ENCODE measurements at places on chromosomes 5 and 9.

GRCh38 chr5:87121304-87122150 is 146.2 kb upstream of the RASA1 start:
- no peak for DNase-seq

DNA sequence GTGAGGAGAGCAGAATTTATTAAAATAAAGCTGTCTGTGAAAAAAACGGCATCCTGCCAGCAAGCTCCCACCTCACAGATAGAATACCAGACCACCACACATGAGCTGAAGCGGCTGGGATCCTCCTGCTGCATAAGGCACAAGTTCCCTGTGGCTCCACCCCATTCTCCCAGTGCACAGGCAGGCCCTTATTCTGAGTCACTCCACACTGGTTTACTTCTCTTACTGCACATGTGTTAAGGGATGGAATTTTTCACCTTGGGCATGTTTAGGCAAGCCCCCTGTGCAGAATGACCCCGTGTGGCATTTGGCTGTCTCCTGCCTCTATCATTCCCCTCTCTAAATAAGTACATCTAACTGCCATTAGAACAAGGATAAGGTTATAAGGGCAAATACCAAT is 115.0 kb upstream of the ELAVL2 start:
- DNase-seq: no peak

- DNase-seq: no peak
Measured at GRCh38 chr5:75335952-75336614, 937 bp upstream of the HMGCR start.

- no peak for DNase-seq
Measured at GRCh38 chr9:83204047-83204446, 141.1 kb upstream of the RASEF start.

DNA sequence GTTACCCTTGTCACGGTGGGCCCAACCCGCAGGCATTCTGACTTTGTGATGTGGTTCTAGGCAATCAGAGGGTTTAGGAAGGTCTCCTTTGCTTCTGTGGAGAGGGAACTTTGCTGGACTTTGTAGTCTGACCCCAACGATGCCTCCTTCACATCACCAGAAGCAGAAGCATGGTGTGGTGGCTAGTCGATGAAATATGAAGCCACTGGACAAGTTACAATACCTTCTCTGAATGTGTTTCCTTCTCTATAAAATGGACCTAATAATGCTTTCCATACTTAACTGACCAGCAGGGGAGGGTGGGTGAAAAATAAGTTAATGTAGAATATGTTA is 607 bp downstream of the SPEF2 start:
- DNase-seq: no peak

GRCh38 chr5:176677209-176677939 is 30.1 kb downstream of the TSPAN17 start:
- DNase-seq: no peak

DNA sequence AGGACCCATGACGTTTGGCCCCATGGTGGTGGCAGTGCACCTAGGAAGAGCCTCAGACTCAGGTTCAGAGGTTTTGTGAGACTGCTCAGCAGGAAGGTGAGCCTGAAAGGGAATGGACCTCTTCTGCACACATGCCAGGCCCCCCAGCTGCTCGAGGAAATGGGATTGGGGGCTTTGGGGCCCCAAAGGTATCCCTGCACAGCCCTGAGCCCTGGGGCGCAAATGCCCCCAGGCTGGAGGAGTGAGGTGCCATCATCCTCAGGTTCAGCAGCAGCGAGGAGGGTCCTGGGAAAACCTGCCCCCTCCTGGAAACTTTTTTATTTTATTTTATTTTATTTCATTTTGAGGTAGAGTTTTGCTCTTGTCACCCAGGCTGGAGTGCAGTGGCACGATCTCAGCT is 171.8 kb upstream of the MVB12B start:
- DNase-seq: no peak

DNA sequence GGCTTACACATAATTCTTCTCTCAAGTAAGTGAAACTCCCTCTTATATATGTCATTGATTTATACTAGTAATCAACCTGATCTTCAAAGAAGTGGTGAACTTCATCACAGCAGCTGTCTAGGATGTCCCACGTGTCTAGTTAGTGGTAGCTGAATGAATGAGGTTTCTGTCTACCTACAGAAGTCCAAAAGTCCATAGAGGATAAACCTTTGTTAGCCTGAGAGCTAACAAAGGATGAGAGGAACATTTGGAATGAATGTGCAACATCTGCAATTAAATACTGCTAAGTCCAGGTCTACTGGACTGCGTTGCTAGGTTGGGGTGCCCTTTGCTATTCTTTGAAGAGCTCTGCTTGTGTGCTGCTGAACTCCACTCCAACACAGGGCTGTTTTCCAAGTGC is 213.8 kb upstream of the DAP start:
- DNase-seq: no peak

- DNase-seq: no peak
Measured at GRCh38 chr9:32339424-32339823, 45.0 kb upstream of the ACO1 start.

GRCh38 chr9:124567362-124567761 is 60.2 kb upstream of the NR5A1 start:
- DNase-seq: no peak

GRCh38 chr9:125475385-125475784 is 213.8 kb downstream of the GAPVD1 start:
- DNase-seq: no peak

GRCh38 chr9:78369639-78370219 is 72.8 kb downstream of the PSAT1 start:
- peak; percentile 54 for DNase-seq

GRCh38 chr5:150485693-150486401 is 22.1 kb upstream of the NDST1 start:
- DNase-seq: no peak
